ENCODE measurements at places on chromosomes 13 and 19. TPM values are rescaled to one million over a fixed set of nuclear protein-coding genes. Genes with fewer than 3 reads are reported as not detected.
A peak's percentile ranks its signal among the peaks of the same experiment; 100 is the strongest.

Gene DCT
- total RNA-seq = not detected

Gene CGB2
- total RNA-seq = not detected

Gene IGFL2
- total RNA-seq = not detected

Gene FOXO1
- total RNA-seq = 15.6 TPM

Gene DNASE2
- 32.7 TPM for total RNA-seq

Gene TEAD2
- 2.4 TPM for total RNA-seq

Gene SHANK1
- not detected for total RNA-seq

Gene COMP
- not detected for total RNA-seq

Gene KLK2
- total RNA-seq = not detected

Gene ZNF565
- total RNA-seq = 6.3 TPM

Gene ZNF235
- 8.1 TPM for total RNA-seq

Gene SLC7A9
- total RNA-seq = 1.3 TPM

GRCh38 chr19:9523885-9524474, 14.5 kb downstream of the ZNF426 start:
- no peaks in the 10 kb centered on the region for H3K27me3 ChIP-seq
- H3K4me3 ChIP-seq = no peak overlapping the region
- H3K27ac ChIP-seq = no peak overlapping the region
- H3K36me3 ChIP-seq = peaks cover 5% of the 10 kb centered on the region
- H3K4me1 ChIP-seq = no peaks in the 10 kb centered on the region
- no peak for DNase-seq

GRCh38 chr19:12974301-12975220, 5.2 kb downstream of the DAND5 start:
- DNase-seq = no peak
- H3K27me3 ChIP-seq = no peaks in the 10 kb centered on the region
- H3K27ac ChIP-seq = no peak overlapping the region

- H3K27me3 ChIP-seq = no peaks in the 10 kb centered on the region
- no peaks in the 10 kb centered on the region for H3K36me3 ChIP-seq
- no peak for DNase-seq
- H3K4me3 ChIP-seq = no peak overlapping the region
- no peaks in the 10 kb centered on the region for H3K4me1 ChIP-seq
Observed at GRCh38 chr13:98697791-98698190, 54.7 kb downstream of the SLC15A1 start.

DNA sequence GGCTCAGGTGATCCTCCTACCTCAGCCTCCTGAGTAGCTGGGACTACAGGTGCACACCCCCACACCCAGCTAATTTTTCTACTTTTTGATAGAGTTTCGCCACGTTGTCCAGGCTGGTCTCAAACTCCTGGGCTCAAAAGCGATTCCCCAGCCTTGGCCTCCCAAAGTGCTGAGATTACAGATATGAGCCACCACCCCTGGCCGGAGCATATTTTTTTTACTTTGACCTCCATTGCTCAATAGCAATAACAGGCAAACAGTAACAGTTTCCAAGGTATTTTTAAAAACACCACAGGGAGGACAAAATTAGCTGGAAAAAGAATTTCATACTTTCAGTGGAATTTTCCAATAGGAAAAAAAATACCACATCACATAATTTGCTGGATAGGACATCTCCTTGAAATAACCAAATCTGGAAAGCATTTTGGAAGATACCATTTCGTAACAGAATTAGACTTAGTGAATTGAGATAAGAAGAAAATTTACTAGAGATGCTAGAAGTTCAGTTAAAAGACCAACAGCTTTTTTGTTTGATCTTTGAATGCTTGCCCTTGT, 5.2 kb downstream of the DUXA start:
- H3K27ac ChIP-seq = no peak overlapping the region
- DNase-seq = no peak
- peaks cover 4% of the 10 kb centered on the region for H3K36me3 ChIP-seq

DNA sequence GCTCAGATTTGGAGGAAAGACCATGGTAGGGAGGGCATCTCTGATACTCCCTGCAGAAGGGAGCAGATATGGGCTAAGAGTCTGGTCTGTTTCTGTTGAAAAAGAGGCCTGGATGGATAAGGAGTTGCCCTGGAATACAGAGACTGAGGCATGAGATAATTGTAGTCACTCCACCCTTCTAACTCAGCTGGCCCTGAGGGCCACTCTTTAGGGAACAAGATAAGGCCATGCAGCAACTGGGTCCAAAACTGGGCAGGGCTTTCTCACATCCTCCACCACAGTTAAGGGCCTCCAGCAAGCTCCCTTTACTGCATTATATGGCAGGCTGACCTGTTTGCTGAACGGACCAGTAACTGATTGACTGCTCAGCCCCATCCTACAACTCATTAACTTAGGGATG, 1.3 kb downstream of the ZNF749 start:
- peaks cover 31% of the 10 kb centered on the region for H3K36me3 ChIP-seq
- peak overlapping the region; percentile 69 for H3K27ac ChIP-seq
- peak overlapping the region; percentile 94 for H3K4me3 ChIP-seq
- H3K4me1 ChIP-seq = peaks cover 21% of the 10 kb centered on the region
- no peak for DNase-seq
- H3K27me3 ChIP-seq = no peaks in the 10 kb centered on the region

DNA sequence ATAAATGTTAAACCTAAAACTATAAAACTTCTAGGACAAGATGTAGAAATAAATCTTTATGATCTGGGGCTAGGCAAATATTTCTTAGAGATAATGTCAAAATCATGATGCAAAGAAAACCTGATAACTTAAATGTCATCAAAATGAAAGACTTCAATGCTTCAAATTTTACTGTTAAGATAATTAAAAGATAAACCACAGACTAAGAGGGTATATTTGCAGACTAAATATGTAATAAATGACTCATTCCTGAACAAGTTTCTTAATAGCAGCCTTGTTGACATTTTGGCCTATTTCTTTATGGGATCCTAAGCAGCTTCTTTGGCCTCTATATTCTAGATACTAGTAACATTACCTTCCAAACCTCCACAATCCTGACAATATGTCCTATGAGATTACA, 2878.3 kb upstream of the PCDH20 start:
- H3K36me3 ChIP-seq = no peaks in the 10 kb centered on the region
- H3K27me3 ChIP-seq = no peaks in the 10 kb centered on the region
- H3K27ac ChIP-seq = no peak overlapping the region
- no peak for DNase-seq

- no peak overlapping the region for H3K27ac ChIP-seq
- no peaks in the 10 kb centered on the region for H3K4me1 ChIP-seq
- H3K36me3 ChIP-seq = no peaks in the 10 kb centered on the region
- peaks cover 11% of the 10 kb centered on the region for H3K27me3 ChIP-seq
Observed at GRCh38 chr13:76822698-76823267, 63.4 kb downstream of the KCTD12 start.

- peaks cover 12% of the 10 kb centered on the region for H3K27me3 ChIP-seq
- H3K4me1 ChIP-seq = no peaks in the 10 kb centered on the region
- no peak overlapping the region for H3K27ac ChIP-seq
- DNase-seq = no peak
- no peak overlapping the region for H3K4me3 ChIP-seq
Observed at GRCh38 chr19:19539698-19540063, 1.6 kb downstream of the CILP2 start.

DNA sequence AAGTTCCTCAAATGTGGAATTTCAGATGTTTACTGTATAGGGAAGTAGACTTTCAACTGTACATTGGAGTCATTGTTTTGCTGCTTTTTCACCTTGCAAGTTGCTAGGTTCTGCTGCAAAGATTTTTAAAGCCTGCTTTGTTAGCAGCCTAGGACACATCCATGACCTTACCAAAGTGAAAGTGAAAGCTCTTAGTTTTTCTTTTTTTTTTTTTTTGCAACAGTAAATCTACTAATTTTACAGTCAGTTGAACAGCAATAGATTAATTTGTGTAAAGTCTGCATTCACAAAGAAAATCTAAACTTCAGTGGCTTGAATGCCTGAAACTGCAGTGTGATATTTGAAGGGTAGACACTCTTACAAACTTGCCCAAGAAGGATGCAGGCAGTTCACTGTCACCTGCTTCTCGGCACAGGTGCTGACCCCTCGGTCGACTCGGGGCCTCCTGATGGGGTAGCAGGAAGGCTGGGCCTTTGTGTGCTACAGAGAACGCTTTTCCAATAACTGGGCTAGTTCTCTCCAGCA, 5.0 kb upstream of the MTIF3 start:
- H3K4me3 ChIP-seq = peak overlapping the region; percentile 57
- H3K4me1 ChIP-seq = peaks cover 8% of the 10 kb centered on the region
- H3K36me3 ChIP-seq = peaks cover 11% of the 10 kb centered on the region
- H3K27me3 ChIP-seq = no peaks in the 10 kb centered on the region

DNA sequence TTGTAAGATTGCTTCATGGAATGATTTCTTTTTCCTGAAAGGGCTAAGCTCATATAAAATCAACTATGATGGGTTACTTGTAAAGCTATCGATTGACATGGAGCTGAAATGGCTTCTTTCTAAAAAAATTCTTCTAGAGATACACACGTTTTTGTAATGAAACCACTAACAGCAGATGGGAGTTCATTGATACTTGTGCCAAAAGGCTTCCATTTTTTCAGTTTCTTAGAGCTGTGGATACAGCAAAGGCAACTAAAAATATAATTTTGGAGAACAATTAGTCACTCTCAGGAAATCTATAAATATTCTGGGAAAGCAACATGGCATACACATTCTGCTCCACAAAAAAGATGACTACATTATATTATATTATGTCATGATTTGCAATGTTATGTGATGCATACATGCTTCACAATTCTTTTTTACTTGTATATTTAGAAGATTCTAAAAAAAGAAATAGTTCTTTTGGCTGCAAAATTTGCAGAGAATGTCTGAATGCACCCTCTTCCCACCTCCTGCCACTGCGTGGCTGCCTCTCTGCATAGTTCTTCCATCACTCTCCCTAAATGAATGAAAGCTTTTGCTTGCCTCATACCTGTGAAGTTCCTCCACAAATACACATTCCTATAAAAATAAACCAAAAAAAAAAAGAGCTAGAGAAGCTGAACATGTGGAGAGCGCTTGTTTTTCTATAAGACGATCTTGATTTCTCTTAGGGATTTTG, 802.5 kb downstream of the EFNB2 start:
- H3K27ac ChIP-seq = no peak overlapping the region
- DNase-seq = no peak
- H3K36me3 ChIP-seq = no peaks in the 10 kb centered on the region
- H3K27me3 ChIP-seq = no peaks in the 10 kb centered on the region
- H3K4me1 ChIP-seq = no peaks in the 10 kb centered on the region
- H3K4me3 ChIP-seq = no peak overlapping the region

DNA sequence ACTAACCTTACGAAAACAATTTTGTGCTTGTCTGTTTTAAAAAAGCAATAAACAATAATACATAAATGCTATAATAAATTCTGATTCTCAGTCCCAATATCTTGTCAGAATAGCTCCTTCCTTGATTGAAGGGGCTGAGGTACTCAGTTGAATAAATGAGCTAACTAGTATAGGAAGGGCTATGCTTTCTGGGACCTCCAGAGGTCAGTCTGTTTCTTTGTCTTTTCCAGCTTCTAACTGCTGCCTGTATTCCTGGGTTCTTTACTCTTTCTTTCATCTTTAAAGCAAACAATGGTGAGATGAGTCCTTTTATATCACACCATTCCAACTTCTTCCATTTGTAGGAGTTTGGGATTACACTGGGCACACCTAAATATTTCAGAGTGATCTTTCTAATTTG, 1297.0 kb upstream of the ATXN8OS start:
- H3K36me3 ChIP-seq = no peaks in the 10 kb centered on the region
- no peaks in the 10 kb centered on the region for H3K27me3 ChIP-seq
- no peak overlapping the region for H3K4me3 ChIP-seq
- no peaks in the 10 kb centered on the region for H3K4me1 ChIP-seq
- no peak for DNase-seq
- no peak overlapping the region for H3K27ac ChIP-seq

- no peak overlapping the region for H3K27ac ChIP-seq
- no peaks in the 10 kb centered on the region for H3K4me1 ChIP-seq
- peak overlapping the region; percentile 68 for H3K4me3 ChIP-seq
- no peaks in the 10 kb centered on the region for H3K27me3 ChIP-seq
- peaks cover 28% of the 10 kb centered on the region for H3K36me3 ChIP-seq
Observed at GRCh38 chr19:10230173-10230860, 814 bp downstream of the S1PR2 start.

DNA sequence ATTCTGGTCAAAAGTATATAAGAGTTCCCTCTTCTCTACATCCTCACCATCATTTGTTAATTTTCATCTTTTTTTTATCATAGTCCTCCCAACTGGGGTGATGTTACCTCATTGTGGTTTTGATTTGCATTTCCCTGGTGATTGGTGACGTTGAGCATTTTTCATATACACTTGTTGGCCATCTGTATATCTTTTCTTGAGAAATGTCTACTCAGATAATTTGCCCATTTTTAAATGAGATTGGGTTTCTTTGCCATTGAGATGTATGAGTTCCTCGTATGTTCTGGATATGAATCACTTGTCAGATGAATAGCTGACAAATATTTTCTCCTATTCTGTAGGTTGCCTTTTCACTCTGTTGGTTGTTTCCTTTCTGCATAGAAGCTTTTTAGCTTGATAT, 2.4 kb downstream of the CD33 start:
- no peak overlapping the region for H3K4me3 ChIP-seq
- no peaks in the 10 kb centered on the region for H3K4me1 ChIP-seq
- no peaks in the 10 kb centered on the region for H3K36me3 ChIP-seq

DNA sequence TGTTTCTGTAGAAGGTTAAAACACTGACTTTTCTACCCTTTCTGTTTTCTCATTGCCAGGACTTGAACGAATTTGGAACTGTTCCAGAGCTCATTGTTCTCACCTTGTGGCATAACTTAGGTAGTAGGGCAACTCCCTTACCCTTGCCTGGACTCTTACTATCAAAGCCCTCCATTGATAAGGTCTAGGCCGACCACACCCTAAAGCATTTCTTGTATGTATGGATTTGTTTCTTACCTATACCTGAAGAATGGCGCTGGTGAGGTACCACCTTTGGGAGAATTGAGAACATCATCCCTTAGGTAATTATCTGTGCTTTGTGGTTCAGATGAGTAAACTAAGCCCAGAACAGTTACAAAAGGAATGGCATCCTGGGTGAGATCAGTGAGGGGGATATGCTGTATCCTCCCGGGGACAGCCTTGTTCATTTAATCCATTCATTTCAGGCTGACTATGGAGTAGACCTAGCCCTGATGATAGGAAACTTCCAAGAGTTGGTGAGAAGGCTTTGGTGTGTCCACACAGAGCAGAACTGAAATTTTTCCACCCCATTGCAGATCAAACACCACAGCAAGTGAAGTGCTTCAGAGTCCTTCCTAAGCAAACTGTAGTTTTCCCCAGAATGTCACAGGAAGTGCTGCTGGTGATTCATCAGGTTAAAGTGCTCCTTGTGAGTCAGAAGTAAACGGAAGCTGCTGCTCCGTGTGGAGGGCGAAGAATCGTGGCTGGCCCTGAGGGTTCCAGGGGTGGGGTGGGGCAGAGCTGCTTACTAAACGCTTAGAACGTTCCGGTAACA, 113.0 kb downstream of the TEX26 start:
- peak; percentile 74 for DNase-seq
- peak overlapping the region; percentile 51 for H3K4me3 ChIP-seq
- no peaks in the 10 kb centered on the region for H3K27me3 ChIP-seq
- peak overlapping the region; percentile 92 for H3K27ac ChIP-seq

GRCh38 chr19:46746281-46747057, at the start of gene STRN4:
Gene STRN4 (minus strand): TSS chr19:46746450. CDS start chr19:46746430, 20 bp downstream.
- H3K4me1 ChIP-seq = peaks cover 34% of the 10 kb centered on the region
- peaks cover 64% of the 10 kb centered on the region for H3K36me3 ChIP-seq
- H3K4me3 ChIP-seq = peak within 1 kb of the TSS; percentile 97
- H3K27me3 ChIP-seq = no peaks in the 10 kb centered on the region
- peak; percentile 58 for DNase-seq
- peak within 1 kb of the TSS; percentile 85 for H3K27ac ChIP-seq

GRCh38 chr19:10009714-10010224, 535 bp downstream of the COL5A3 start:
- H3K4me1 ChIP-seq = peaks cover 19% of the 10 kb centered on the region
- H3K27me3 ChIP-seq = peaks cover 86% of the 10 kb centered on the region
- peaks cover 10% of the 10 kb centered on the region for H3K36me3 ChIP-seq
- peak overlapping the region; percentile 16 for H3K4me3 ChIP-seq
